ENCODE measurements at places on chromosomes 3 and 15.

DNA sequence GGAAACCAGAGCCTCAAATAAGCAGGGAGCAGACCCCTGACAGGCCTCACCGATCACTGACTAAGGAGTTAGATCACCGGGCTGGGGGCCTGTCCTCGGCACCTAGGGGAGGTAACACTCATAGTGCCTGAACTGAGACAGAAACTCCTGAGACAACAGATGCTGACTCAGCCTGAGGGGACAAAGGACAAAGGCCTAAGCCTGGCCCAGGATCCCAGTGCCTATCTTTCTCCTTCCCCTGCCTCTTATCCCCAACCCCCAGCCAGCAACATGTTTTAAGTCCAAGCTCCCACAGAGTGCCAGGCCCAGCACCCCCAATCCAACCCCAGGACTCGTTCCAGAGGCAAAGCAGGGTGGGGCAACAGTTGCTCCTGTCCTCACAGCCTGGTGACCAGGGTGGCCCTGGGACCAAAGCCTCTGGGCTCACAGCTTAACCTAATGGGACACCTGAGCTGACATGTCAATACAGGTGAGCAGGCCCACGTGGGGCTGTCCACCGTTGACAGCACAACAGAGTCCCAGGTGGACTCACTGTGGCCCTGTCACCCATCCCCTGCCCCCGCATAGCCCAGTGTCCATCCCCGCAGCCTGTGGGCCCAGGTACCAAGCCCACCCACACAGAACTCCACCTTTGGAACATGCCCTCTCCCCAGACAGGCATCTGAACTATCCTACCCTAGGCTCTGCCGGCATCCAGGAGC lies 37.4 kb downstream of the ADCY5 start:
- DNase-seq, result no peak

DNA sequence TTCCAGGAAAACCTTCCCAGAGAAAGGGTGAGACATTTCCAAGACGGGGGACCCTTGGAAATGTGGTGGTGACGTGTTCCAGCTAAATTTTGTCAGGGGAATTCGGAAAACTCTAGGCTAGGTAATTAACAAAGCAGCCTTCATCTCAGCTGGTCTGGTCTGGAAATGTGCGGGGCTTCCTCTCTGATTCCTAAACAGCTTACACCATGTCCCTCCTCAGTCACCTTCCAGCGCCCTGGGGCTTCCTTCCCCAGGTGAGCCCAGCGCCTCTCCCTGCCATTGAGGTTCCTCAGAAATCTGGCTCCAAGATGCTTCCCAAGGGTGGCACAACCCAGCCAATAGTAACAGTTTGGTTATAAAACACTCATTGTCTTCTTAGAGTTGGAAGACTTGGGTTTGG lies 571 bp downstream of the ACAD9 start:
- DNase-seq, result no peak

- no peak for DNase-seq
These were observed 258.5 kb downstream of the ROBO2 start for GRCh38 chr3:77298417-77298816.

GRCh38 chr3:55162031-55162795 lies 234.4 kb upstream of the LRTM1 start:
- DNase-seq, result no peak

DNA sequence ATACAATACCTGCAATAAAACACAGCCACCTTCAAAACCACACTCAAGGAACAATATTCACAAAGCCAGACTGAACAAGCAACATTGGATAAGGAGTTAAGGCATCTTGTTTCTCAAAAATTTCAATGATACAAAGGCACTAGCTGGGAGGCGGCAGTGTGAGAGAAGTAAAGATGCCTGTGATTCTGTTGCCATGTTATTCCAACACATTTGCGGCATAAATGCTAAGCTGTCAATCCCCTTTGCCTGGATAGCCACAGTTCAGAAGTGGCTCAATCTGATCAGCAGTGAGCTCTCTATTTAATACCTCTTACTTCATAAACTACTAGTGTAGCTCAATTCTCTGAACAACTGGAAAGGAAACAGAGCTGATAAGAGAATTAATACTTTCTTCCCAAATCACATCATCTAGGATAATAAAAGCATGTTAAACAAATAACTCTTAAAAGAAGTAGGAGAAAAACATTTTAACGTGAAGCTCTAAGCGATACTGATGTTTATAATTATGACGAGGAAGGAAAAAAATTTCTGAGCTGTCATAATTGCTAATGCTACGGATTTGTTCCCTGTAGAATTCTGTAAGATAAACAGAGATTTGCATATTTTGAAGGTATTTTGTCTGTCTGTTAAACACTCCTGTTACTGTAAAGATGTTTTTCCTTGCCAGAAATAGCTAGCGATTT lies 358.4 kb downstream of the FOXP1 start:
- no peak for DNase-seq

Measured in left forelimb (tissue), 1 donor.